Small intestine (tissue), 16 donors: ENCODE measurements at places on chromosomes 16 and 17.
A peak's percentile ranks its signal among the peaks of the same experiment; 100 is the strongest.

- no peak overlapping the region for H3K4me3 ChIP-seq
- H3K27me3 ChIP-seq: no peaks in the 10 kb centered on the region
- no peak overlapping the region for H3K27ac ChIP-seq
- no peak for DNase-seq
- no peaks in the 10 kb centered on the region for H3K4me1 ChIP-seq
- H3K36me3 ChIP-seq: no peaks in the 10 kb centered on the region
These were observed 11.8 kb downstream of the MPO start for GRCh38 chr17:58268774-58269556.

- H3K36me3 ChIP-seq: no peaks in the 10 kb centered on the region
- H3K27me3 ChIP-seq: no peaks in the 10 kb centered on the region
- no peak overlapping the region for H3K4me3 ChIP-seq
- H3K27ac ChIP-seq: no peak overlapping the region
- H3K4me1 ChIP-seq: peaks cover 48% of the 10 kb centered on the region
- DNase-seq: peak; percentile 71
These were observed 46.5 kb upstream of the CIBAR2 start for GRCh38 chr16:85158743-85159178.

GRCh38 chr16:89981414-89981813 lies 32.9 kb downstream of the DEF8 start:
- DNase-seq: no peak
- no peak overlapping the region for H3K4me3 ChIP-seq
- peaks cover 22% of the 10 kb centered on the region for H3K36me3 ChIP-seq
- H3K4me1 ChIP-seq: no peaks in the 10 kb centered on the region
- no peaks in the 10 kb centered on the region for H3K27me3 ChIP-seq

- H3K4me3 ChIP-seq: peak overlapping the region; percentile 56
- peaks cover 15% of the 10 kb centered on the region for H3K36me3 ChIP-seq
- DNase-seq: no peak
- H3K4me1 ChIP-seq: no peaks in the 10 kb centered on the region
- peak overlapping the region; percentile 89 for H3K27ac ChIP-seq
These were observed 6.5 kb downstream of the RGS11 start for GRCh38 chr16:269061-269796.

- H3K4me3 ChIP-seq: no peak overlapping the region
- no peak for DNase-seq
- H3K36me3 ChIP-seq: no peaks in the 10 kb centered on the region
- H3K27ac ChIP-seq: no peak overlapping the region
- H3K27me3 ChIP-seq: no peaks in the 10 kb centered on the region
These were observed 119.2 kb downstream of the PCTP start for GRCh38 chr17:55870044-55870443.
